ENCODE measurements at places on chromosomes 7 and 10. TPM values are rescaled to one million over a fixed set of nuclear protein-coding genes. Genes with fewer than 3 reads are reported as not detected.

CRPPA gene
- 1.5 TPM for total RNA-seq

SLC18A2 gene
- total RNA-seq: not detected

NIPSNAP2 gene
- total RNA-seq: 76.5 TPM

LFNG gene
- 13.2 TPM for total RNA-seq

UCMA gene
- total RNA-seq: not detected

ECHDC3 gene
- total RNA-seq: 711 TPM

ABCA13 gene
- total RNA-seq: not detected

SHTN1 gene
- total RNA-seq: 8.1 TPM

ASB13 gene
- total RNA-seq: 19.2 TPM

CFAP70 gene
- total RNA-seq: 8.1 TPM

C10orf53 gene
- total RNA-seq: not detected

TRPV6 gene
- total RNA-seq: not detected

CDK6 gene
- total RNA-seq: 20.9 TPM

TSC22D4 gene
- total RNA-seq: 20.4 TPM

ZPBP gene
- not detected for total RNA-seq

SEMA3D gene
- total RNA-seq: 3.1 TPM

ITGB8 gene
- 0.57 TPM for total RNA-seq

SMNDC1 gene
- 17.5 TPM for total RNA-seq

ZNF518A gene
- 18.9 TPM for total RNA-seq

EVX1 gene
- total RNA-seq: not detected

DGKB gene
- 0.17 TPM for total RNA-seq

ELN gene
- total RNA-seq: 78.4 TPM

TRIM50 gene
- total RNA-seq: 0.34 TPM

PAPOLB gene
- total RNA-seq: 0.68 TPM

WNT8B gene
- not detected for total RNA-seq

URGCP gene
- 16.7 TPM for total RNA-seq

BMPER gene
- 3.8 TPM for total RNA-seq

OGDH gene
- 73.4 TPM for total RNA-seq

TMEM229A gene
- total RNA-seq: not detected

AZGP1 gene
- 31.5 TPM for total RNA-seq

SSBP1 gene
- 71.8 TPM for total RNA-seq

PILRA gene
- 44.2 TPM for total RNA-seq

FRMPD2 gene
- total RNA-seq: not detected
